ENCODE measurements at places on chromosomes 5 and 9.

DNA sequence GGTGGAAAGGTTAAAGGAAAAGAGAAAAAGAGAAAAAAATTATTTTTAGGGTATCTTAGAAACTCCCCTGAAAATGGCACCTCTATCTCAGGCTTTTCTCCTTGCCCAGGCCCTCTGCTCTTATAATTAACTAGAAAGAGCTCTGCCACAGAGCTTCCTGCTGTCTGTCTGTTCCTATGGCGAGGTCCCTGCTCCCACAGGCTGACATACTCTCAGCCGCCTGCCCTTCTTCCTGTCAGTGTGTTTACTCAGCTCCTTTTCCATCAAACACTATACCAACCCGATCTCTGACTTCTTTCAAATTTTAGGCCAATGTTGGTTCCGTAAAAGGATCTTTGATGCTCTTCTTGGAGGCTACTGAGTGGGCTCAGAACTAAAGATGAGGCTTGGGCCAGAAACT, 482.6 kb downstream of the DMAC1 start:
- no peak for DNase-seq

DNA sequence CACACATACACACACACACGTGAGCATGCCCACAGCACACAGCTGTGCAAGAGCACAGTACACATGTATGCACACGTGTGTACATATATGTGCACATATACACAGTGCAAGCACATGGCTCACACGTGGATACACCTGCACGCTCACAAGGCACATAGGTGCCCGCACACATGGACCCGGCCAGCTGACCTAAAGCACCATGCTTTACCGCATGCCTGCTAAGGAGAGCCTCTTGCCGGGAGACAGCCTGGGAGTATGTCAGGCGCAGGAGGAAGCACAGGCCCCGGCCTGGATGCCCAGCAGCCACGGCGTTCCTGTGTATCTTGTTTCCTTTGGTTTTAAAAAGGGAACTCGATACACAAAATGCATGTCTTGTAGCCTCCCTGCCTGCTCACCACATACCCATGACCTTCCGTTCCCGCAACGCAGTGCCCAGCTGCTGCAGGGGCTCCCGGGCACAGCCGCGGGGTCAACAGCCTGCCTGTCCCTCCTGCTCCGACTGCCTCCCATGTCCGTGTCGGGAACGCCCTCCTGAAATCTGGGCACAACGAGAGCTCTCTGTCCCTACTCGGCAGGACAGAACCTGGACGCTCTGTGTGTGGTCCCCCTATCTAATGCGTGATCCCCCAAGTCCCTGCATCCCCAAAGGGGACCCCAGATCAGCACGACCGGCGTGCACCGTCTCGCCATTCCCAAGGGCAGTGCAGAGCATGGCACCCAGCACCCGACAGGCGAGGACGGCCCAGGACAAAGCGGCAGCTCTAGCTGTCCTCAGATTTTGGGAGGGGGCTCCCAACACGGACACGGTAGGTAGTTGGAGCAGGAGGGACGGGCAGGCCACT, 3.6 kb downstream of the SLC12A7 start:
- no peak for DNase-seq

DNA sequence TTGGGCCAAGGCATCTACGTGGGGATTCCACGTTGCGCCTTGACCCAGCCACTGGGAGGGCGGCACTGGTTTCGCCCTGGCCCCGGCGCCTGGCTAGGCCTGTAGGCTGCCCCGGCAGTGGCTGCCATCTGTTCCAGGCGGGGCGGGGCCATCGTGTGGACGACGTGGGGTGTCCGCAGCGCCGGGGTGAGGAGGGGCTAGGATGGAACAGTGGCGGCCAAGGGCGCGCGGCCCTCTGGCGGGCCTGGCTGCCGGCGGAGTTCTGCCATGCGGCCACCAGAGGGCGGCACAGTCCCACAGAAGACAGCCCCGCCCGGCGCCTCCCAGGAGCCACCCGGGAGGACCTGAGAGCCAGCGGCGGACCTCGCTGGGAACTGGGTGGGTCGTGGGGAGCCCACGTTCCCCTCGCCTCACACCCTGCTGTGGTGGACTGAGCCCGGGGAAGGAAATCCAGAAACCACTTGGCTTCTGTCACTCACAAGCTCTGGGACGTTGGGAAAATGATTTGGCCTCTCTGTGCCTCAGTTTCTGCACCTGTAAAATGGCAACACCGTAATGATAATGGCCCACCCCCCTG, 22.6 kb upstream of the RAPGEF1 start:
- no peak for DNase-seq

GRCh38 chr5:18745042-18745987, 1111.1 kb downstream of the TAF11L14 start:
- no peak for DNase-seq

- DNase-seq, result no peak
These were observed 32.6 kb upstream of the GOLPH3 start for GRCh38 chr5:32206509-32207354.

DNA sequence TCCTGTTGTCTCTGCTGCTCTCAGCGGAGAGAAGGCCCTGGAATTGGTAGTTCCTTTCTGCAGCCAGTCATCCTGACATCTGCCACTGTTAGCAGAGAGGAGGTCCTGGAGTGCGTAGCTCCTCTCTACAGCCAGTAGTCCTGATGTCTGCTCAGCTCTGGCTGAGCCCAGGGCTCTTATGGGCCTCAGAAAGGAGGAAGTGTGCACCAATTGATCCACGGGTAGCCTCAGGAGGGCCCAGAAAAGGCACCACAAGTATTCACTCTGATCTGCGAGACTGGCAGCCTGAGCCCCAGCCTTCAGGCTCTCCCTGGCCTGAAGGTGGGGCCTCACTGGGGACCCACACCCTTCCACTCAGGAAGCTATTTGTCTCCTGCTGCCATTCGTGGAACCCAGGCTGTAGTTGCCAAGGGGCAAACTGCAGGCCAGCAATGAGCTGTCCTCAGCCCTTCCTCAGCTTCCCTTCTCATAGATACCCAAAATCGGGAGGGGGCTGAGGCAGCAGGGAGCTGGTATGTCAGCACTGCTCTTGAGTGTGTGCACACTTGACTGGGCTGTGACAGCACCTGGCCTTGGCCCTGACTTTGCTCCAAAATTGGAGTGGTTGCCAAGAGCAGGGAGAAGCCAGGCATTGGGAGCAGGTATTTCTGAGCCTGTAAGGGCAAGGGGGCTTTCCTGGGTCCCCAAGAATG, 1049.5 kb upstream of the ACO1 start:
- DNase-seq, result no peak

DNA sequence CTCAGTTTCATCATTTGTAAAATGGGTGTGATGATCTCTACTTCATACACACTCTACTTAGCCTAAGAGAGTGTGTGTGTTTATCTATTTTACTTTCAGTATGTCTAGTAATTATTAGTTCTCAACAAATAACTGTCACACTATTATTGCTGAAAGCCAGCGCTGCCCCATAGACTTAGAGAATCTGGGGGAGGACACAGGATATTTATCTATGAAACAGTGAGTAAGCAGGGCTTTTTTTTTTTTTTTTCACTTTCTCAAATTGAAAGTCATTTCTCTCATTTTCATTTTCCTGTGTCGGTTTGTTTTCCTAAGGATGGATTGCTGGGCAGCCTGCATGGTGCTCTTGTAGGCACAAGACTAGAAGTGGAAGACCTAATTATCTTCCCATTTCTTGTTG, 248.4 kb upstream of the RPS23 start:
- DNase-seq, result no peak

DNA sequence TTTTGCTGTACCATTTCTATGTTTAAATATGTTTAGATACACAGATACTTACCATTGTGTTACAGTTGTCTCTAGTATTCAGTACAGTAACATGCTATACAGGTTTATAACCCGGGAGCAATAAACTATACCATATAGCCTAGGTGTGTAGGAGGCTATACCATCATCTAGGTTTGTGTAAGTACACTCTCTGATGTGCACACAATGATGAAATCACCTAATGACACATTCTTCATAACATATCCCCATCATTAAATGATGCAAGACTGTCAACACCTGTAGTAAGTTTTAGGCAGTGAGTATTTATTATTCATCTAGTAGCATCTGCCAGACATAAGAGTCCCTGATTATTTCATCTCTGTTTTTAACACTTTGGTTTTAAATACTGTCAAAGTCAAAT, 7.3 kb upstream of the DHFR start:
- DNase-seq, result no peak

GRCh38 chr9:122518841-122519240, at the start of gene OR1J4:
Gene OR1J4 (plus strand): TSS chr9:122519141. CDS start chr9:122519141, 0 bp downstream.
- DNase-seq, result no peak

- DNase-seq, result no peak
These were observed 96.3 kb downstream of the CMYA5 start for GRCh38 chr5:79785983-79786382.

DNA sequence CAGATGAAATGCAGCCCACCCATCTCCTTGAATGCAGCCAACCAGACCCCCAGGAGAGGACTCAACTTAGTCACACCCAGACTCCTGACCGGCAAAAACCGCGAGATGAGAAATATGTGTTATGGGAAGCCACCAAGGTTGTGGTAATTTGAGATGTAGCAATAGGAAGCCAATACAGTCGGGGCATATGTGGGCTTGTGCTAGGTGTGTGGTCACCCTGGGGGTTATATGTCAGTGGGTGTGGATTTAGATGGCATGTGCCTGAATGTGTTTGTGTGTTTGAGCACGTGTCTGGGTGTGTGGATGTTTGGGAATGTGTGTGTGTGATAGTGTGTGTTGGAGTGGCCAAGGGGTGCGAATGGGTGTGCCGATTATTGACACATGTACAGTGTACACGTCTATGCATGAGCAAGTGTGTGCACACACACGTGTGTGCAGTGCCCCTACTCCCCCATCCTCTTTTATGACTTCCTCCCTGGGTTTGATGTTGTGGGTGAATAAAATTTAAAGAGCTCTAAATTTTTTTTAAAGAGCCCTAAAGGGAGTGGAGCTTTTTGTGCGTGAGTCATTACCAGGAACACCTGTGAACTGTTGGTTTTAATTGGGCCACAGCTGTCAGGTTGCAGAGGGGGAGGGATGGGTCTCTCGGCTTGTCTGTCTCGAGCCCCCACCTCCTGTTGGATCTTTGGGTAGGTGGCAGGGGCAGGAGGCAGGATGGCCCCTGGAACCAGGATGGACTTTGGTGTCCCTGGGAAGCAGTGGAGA, 86.8 kb downstream of the LHX2 start:
- no peak for DNase-seq

GRCh38 chr9:21081999-21082398, 4.3 kb upstream of the IFNB1 start:
- DNase-seq, result no peak

- DNase-seq, result no peak
These were observed 43.6 kb upstream of the NKX2-5 start for GRCh38 chr5:173278641-173279040.

DNA sequence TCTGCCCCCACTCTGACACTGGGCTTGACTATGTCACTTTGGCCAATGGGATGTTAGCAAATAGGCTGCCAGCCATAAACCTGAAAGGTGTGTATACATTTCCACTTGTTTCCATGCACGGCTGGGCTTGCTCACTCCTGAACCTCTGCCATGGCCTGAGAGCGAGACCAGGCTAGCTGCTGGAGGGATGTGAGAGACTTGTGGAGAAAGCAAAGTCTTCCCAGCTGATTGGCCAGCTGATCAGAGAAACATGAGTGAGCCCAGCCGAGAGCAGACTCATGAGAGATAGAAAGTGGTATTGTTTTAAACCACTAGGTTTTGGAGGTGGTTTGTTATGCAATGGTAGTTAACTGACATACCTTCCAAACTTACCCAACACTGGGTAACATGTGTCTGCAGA, 13.9 kb downstream of the FAM193B start:
- DNase-seq, result no peak

DNA sequence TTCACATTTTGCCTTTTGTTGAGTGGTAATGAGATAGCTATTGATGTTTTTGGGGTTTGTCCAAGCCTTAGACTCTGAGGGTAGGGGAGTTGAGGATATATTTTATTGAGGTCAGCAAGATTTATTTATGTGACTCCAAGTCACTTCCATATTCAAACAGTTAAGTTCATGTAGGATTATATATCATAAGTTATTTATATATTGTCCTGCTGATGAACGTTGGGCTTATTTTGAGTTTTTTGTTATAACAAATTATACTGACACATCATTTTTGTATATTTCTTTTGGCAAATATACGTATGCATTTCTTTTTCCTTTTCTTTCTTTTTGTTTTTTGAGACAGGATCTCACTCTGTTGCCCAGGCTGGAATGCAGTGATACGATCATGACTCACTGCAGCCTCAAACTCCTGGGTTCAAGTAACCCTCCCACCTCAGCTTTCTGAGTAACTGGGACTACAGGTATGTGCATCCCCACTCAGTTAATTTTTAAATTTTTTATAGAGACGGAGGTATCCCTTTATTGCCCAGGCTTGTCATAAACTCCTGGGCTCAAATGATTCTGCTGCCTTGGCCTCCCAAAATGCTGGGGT, 23.5 kb upstream of the IL12B start:
- DNase-seq, result no peak
